ENCODE measurements at places on chromosomes 1 and 21.

DNA sequence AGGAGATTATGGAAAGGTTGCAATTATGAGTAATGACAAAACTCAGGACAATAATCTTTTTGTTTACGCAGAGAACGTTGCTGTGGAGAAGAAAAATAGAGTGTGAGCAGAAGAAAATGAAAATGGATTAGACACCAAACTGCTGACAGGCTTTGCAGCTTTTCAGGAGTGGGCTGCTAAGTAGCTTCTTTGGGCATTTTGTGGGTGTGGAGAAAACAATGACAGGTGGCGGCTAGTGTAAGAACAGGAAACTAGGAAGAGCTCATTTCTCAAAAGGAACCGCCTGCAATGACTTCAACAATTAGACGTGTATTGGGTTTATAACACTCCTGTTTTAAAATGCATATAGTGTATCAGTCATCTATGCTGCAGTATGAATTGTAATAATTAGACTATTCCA lies 18.3 kb upstream of the PALMD start:
- DNase-seq, result no peak

DNA sequence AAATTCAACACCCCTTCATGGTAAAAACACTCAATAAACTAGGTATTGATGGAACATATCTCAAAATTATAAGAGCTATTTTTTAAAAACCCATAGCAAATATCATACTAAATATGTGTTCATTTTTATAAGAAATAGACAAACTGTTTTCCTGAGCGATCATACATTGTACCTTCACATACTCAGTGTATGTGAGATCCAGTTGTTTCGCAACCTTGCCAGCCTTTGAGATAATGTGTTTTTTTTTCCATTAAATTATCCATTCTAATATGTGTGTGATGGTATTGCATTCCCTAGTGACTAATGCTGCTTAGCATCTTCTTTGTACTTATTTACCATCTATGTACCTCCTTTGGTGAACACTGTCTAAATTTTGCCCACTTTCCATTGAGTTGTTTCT lies 47.1 kb downstream of the CFH start:
- no peak for DNase-seq

DNA sequence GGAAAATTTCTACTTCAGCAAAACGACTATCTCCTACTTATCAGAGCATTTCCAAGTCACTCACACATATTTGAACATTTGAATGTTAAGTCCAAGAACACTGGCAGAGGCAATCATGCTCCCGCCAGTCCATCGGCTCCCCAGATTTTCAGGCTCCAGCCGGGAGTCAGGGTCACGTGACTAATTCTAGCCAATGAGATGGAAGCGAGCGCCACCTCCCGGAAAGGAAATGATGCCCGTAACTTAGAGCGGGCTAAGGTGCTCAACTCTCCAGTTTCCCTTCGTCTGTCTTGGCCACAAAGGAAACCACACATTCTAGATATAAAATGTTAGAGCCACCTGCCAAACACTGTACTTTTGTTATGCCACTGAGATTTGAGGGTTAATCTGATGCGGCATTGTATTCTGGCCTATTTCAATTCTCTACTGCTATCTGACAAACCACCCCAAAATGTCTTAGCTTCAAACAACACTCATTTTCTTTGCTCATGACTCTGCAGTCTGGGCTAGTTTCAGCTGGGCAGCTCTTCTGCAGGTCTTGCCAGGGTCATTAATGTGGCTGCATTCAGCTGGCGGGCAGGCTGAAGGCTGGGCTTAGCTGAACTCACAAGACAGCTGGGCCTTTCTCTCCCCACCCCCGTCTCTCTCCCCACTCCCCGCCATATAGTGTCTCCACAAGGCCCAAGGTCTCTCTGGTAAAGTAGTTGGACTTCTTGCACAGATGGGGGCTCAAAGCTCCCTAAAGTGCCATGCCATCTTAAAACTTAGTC lies 16.5 kb upstream of the LHX4 start:
- no peak for DNase-seq

- no peak for DNase-seq
Measured at GRCh38 chr1:168400139-168400538, 119.5 kb downstream of the TBX19 start.

- no peak for DNase-seq
Measured at GRCh38 chr1:77977989-77978292, 931 bp downstream of the FUBP1 start.

- DNase-seq, result no peak
Measured at GRCh38 chr1:113439277-113439670, 49.0 kb downstream of the MAGI3 start.
